ENCODE measurements at places on chromosomes 1 and 21.

- DNase-seq, result no peak
These were observed 20.9 kb downstream of the PHGDH start for GRCh38 chr1:119732465-119733168.

- DNase-seq, result no peak
These were observed 57.5 kb upstream of the KIAA0040 start for GRCh38 chr1:175250027-175250426.

GRCh38 chr1:181040284-181040865 is 6.6 kb downstream of the MR1 start:
- DNase-seq, result no peak

DNA sequence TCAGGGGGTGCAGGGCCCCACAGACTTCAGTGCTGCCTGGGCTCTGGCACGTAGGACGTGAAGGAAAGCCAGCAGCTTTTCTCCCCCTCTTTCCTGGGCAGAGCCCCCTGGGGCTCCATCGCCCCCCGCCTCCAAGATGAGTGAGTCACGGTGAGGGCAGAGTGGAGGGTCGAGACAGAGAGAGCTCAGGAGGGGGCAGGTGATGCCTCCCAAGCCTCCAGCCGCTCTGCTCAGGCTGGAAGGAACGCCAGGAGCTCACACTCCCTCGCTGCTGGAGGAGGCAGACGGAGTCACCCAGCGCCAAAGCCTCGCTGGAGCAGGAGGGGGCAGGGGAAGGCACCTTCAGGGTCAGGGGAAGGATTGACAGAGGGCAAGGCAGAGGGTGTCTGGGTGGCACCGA is 119.5 kb downstream of the CASZ1 start:
- no peak for DNase-seq

DNA sequence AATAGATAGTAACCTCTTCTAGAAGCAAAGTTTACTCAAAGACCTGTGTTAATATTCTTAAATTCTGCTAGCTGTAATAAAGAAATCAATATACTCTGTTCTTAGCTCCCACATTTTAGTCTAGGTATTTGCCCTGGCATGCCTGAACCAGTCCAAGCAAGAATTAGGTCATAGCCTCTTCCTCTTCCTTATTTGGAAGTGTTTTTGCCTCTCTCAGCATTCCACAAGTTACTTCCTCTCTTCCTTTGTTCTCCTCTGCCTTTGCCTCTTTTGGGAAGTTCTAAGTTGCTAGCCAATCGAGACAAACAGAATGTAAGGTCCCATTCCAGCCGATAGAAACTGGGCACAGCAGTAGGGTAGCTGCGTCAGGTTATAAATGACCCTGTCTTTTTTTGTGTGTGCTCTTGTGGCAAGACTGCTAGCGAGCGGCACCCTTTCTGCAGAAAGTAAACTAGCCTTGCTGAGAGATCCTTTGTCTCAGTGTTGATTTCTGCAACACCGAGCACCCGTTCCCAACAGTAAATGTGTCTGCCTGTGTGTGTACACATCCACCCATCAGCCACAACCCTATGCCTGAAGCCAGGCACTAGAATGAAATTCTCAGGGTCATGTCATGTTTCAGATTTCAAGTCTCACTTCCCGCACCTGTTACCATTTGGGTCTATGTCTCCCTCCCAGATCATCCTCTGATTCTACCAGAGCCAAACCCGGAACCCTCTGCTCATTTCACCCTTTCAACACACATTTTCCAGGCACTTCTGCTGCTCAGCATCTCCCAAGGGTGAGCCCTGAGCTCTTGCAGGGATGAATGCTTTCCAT is 37.5 kb downstream of the LRRC3 start:
- DNase-seq, result no peak

- DNase-seq, result no peak
These were observed 184.8 kb upstream of the KIAA0040 start for GRCh38 chr1:175377394-175377793.

DNA sequence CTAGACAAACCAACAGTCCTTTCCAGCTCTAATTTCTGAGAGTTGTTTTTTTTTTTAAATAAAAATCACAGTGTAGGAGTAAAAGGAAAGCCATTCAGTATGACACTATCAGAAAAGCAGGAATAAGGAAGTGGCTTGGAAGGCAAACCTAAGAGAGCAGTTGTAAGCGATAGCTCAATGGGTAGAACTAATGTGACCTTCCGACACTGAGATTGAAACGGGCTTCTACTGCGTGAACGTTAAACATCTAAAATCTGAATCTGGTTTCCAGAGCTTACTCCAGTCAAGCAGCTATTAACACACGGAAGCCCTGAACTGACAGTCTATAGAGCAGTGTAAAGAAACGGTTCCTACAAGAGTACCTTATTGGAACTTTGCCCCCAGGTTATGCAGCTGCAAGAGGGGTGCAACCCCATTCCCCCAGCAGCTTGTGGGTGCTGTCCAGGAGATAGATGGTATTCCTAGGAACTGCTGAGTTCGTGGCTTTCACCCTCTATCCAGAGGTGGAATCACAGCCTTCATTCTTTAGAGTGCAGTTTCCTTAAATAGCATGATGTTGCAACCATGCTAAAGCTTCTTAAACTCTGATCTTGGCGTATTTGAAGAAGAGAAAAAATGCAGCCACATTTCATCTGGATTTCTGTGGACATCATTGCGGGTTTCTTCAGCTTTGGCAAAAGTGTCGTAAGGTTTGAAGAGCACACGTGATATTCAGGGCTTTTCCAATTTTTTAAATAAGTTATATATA is 3.3 kb upstream of the IRF2BP2 start:
- no peak for DNase-seq

DNA sequence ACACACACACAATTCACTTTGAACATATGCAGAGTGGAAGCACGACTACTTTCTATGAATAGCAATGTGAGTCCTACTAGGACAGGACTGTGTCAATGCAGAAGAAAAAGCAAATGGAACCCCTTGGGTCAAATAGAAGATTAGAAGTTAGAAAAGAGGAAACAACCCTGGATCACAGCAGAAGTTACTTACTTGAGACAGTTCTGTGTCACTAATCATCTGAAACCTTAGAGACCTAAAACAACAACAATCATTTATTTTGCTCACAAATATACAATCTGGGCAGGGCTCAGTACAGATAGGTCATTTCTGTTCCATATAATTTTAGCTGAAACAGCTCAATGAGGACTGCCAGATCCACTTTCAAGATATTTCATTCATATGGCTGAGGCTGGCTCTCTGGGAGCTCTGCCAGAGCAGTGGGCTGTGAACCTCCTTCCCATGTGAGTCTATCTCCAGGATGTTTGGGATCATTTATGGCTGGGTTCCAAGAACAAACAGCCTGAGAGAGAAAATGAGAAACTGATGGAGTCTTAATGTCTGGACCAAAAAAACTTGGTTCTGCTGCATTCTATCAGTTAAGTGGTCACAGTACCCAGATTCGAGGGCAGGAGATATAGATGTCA is 42.5 kb upstream of the IL10 start:
- no peak for DNase-seq

- DNase-seq, result no peak
These were observed 14.9 kb downstream of the MIA3 start for GRCh38 chr1:222632749-222633148.

DNA sequence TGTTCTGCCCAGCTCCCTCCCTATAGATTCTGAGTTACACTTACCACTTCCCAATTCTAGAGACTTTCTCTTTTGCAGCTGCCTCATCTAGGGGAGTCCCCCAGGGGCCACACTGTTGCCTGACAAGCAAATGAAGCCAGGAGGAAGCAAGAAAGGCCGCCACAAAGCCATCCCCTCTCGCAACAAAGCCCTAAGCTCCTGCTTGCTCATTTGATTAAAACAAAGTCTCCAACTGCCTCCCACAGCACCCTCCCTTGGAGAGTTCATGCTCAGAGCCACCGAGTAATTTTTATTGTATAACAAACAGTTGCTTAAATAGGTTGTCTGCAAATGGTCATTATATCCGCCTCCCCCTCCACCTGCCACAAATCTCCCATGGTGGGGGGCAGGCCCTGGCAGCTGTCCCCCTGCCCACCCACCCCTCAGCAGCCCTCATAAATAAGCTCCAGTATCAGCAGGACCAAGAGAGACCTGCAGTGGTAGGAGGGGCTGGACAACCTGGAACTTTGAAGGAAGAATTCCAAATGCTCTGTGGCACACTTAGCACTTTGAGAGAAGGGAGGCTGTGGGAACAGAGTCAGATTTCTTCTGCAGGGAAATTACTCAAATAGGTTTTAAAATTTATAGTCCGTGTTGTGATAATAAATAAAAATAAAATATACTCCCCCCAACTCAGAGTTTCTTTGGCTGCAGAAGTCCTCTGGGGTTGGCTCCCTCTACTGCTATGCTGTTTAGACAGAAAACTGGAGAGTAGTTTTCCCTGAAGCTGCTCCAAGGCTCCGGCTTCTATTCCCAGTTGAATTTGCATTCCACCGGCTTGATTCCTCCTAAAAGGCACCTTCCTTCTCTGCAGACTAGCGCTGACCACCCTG is 237.5 kb downstream of the TTLL7 start:
- no peak for DNase-seq

- no peak for DNase-seq
These were observed 74.9 kb downstream of the JAK1 start for GRCh38 chr1:64891448-64891825.

- no peak for DNase-seq
These were observed 244.5 kb downstream of the RHOU start for GRCh38 chr1:228979774-228980173.

- DNase-seq, result no peak
These were observed 39.7 kb upstream of the PADI2 start for GRCh38 chr1:17158961-17159360.

DNA sequence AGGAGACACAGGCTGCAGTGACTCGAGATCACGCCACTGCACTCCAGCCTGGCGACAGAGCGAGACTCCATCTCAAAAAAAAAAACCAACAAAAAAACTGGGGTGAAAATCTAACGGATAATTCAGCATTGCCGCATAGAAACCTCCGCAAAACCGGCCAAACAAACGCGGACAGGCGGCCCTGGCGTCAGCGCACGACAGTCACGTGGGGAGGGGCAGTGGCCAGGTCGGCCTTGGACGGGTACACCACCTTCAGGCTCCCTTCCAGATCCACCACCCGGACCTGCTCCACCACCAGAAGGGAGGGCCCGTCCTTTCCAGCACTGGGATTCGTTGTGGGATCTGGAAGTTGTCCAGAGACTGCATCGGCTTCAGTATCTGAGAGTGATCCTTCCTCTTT is 8.4 kb downstream of the SMIM1 start:
- no peak for DNase-seq

- no peak for DNase-seq
These were observed 34.9 kb upstream of the ZC3H12A start for GRCh38 chr1:37439349-37439995.

- no peak for DNase-seq
These were observed 205.1 kb upstream of the RUNX1 start for GRCh38 chr21:35254006-35254764.

DNA sequence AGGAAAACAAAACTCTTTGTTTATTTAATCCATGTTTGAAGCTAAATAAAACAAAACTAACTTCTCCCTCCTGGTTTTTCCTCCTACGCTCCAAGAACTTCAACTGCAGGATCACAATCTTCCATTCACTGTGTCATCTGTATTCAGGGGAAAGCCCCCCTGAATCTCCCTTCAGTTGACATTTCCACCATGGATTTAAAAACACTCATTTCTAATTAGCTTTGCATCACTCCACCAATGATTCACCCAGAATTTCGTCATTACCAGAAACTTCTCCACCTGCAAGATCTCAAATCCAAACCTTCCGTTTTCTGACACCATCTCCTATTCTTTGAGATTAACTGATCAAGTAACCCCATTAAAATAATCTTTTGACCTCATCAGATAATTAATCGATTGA is 10.9 kb upstream of the RGS5 start:
- no peak for DNase-seq

DNA sequence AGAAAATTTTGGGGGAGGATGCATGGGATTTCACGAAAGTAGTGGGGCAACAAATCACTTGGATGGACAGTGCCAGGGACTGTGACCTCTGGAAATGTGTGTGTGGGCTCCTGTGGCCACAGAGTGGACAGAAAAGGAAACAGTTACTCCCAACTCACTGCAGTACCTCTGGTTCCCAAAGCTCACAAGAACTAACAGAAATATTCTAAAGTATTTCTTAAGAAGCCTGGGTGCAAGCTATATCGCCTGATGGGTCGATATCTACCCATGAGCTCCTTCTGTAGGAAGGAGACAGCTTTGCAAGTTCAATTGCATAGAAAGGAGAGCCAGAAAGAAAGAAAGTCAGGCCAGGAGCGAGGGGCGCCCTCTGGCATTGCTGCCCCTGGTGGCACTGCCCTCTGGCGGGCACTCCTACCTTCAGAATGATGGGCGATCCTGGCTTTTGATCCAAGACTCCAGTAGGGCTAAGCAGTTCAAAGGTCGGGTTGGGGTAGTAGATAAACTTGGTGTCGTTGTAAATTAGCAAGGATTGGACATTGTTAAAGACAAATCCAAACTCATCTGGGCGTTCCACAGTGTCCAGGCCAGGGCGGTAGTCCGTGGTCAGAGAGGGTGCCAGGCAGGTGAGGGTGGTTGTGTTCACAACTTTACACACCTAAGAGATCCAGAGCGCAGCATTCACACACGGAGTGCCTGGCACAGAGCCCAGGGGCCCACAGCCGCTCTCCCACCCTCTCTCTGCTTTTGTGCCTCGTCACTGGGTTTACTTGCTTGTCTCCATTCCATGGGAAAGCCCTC is 134.7 kb upstream of the CD34 start:
- DNase-seq, result no peak

- no peak for DNase-seq
These were observed 64.6 kb downstream of the WNT9A start for GRCh38 chr1:227883073-227883520.

- no peak for DNase-seq
These were observed 5.8 kb upstream of the FNBP1L start for GRCh38 chr1:93442008-93442666.

DNA sequence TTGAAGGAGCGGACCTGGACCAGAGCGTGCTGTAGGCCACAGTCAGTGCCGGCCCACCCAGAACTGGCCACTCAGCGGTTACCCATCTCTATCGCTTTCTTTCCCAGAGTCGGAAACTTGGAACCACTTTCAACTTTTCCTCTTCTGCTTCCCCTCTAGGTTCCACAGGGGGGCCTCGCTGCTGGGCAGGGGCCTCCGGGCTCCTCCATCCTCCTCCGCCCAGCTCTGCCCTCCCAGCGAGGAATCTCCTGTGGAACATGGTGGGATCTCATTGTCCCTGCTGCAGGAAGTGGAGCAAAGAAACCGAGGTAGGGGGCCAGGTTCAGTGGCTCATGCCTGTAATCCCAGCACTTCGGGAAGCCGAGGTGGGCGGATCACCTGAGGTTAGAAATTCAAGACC is 139.2 kb downstream of the ETS2 start:
- DNase-seq, result no peak

GRCh38 chr21:38849776-38850175 is 44.0 kb downstream of the ETS2 start:
- no peak for DNase-seq

- no peak for DNase-seq
These were observed 81.9 kb upstream of the TRABD2B start for GRCh38 chr1:48079096-48079495.
